ENCODE measurements at places on chromosomes 13 and 19. TPM values are rescaled to one million over a fixed set of nuclear protein-coding genes. Genes with fewer than 3 reads are reported as not detected.
A peak's percentile ranks its signal among the peaks of the same experiment; 100 is the strongest.

DNA sequence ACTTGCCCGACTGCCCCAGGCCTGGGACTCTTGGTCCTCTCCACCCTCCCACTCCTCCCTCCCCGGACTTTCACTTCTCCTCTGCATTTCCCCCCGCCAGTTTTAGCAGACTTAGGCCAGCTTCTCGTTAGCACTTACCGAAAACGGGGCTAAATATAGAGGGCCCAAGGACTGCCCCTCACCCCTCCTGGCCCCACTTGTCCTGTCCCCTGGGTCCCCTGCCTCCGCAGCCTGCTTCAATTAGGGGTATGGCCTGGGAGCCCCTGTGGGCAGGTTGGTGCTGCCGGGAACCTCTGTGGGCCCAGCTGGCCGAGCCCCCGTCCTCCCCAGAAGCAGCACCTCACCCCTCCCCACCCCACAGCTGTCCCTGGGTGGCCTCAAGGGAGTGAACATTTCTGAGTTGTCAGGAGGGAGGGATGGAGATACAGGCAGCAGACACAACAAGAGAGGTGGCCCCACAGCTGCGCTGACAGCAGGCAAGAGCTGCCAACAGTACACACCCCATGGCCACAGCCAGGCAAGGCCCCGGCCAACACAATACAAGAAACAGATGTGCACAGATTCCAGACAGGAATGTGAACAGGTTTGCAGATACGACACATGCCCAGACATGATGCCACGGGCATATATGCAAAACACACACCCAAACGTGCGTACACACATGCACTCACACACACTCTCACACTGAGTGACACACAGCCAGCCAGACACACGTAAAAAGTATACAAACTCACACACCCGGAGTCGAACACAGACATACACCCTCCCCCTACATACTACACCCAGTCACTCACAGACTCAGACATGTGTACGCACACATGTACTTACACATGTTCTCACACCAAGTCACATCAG is 2.6 kb downstream of the POU2F2 start:
- DNase-seq = peak; percentile 73

DNA sequence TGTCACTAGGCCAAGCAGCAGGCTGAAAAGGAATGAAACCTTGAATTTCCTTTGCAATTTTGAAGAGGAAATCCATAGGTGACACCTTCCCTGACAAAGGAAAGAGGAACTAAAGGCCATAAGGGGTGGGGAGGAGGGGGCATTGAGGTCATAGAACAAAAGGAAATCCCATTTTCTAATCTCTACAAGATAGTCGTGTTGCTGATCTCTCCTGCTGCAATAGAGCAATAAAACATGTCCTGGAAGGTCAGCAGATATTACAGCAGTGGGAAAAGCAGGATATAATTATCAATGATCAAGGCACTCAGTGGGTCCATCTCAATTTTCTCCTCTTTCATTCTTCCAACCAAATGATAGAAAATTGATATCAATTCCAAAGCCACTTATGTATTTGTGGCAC is 20.3 kb upstream of the RAP2A start:
- no peak for DNase-seq

The ZSCAN22 gene
- total RNA-seq = 3.5 TPM

The CABP5 gene
- total RNA-seq = not detected

- peak; percentile 43 for DNase-seq
Measured at GRCh38 chr19:19059018-19059836, 4.6 kb upstream of the SLC25A42 start.

DNA sequence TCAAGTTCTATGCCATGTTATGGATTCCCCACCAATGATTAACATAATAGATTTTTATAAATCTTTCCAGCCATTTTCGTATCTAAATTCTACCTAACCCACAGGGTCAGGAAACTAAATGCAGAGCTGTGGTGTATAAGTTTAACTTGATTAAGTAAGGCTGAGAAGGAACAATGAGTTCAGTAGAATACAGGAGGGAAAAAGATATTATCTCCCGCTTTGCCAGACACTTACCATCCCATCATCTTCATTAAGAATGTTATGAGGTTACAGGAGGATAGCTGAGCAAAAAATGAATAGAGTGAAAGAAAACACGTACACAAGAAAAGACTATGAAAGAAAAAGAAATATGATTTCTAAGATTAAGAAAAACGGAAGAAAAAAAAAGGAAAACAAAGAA is 27.1 kb downstream of the N4BP2L2 start:
- DNase-seq = no peak

GRCh38 chr13:44243198-44243857 is 130.3 kb upstream of the SERP2 start:
- DNase-seq = peak; percentile 23

DNA sequence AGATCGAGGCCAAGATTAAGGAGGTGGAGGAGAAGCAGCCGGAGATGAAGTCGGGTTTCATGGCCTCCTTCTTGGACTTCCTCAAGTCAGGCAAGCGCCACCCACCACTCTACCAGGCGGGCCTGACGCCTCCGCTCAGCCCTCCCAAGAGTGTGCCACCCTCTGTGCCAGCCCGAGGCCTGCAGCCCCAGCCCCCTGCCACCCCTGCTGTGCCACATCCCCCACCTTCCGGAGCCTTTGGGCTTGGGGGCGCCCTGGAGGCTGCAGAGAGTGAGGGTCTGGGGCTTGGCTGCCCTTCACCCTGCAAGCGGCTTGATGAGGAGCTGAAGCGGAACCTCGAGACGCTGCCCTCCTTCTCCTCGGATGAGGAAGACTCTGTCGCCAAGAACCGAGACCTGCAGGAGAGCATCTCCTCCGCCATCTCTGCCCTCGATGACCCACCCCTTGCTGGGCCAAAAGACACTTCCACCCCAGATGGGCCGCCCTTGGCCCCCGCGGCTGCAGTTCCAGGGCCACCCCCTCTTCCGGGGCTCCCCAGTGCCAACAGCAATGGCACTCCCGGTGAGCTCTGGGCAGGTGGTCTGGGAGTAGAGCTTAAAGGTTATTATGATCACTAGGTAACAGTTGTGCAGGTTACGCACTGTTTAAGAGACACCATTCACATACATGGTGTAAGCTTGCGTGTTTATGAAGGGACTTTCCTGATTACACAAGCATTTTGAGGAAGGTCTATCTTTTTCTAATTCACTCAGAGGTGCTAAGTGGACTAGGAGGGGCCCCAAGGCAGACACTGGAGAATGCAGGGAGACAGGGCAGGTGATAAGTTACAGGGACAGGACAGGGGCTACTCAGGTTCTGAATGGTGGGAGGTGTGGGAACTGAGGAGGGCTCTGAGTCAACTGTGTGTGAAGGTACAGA is 8.7 kb downstream of the PRR12 start:
- peak; percentile 85 for DNase-seq

DNA sequence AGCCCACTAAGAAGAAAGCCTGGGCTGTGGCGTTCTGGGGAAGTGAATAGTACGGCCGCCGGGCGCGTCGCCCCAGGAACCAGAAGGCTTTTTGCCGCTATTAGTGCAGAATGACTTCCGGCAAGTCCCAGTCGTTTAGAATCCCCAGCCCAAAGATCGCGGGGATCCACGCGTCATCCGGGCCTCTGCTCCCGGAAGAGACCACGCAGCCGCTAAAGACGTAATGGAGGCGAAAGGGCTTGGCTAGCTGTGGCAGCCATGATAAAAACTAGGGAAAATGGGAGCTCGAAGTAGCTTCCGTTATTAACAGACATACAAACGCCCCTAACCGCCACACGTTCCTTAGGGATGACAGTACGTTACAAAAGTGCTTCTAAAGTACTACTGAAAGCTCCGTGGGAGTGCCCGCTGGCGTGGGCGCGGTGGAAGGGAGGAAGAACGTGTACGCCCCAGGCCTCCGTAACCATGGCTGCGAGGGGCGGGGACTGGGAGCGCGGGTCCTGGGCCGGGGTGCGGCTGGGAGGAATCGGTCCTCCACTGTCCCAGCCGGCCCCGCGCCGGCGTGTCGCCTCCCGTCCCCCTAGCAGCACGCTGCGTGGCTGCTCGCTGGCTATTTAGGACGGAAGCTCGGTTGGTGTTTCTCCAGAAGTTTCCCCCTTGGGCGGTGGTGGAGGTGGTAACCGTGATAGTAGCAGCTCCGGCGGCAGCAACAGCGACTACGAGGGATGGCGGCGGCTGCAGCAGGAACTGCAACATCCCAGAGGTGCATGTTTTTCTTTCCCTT is at the start of gene SUGT1:
Gene SUGT1 (plus strand): TSS at position 641 of the 784 bp plus-strand sequence. CDS start 85 bp downstream, at position 726.
- peak; percentile 96 for DNase-seq

GRCh38 chr13:39414339-39414738 is 188.7 kb downstream of the LHFPL6 start:
- DNase-seq = no peak

GRCh38 chr13:46173656-46174055 is 8.3 kb downstream of the LCP1 start:
- no peak for DNase-seq

DNA sequence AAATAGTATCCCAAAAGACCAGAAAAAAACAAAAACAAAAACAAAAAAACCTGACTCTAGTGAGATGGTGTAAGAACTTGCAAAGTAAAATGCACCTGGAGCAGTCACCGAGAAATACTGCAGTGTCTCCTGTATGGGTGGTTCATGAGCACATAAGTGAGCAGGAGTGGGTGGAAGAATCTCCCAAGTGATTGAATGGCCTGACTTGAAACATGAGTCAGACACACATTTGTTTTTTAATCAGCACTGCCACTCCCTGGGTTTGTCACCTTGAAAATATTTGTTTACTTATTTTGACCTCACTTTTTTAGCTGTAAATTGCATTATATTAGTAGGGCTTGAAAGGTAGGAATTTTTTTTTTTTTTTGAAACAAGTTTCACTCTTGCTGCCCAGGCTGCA is 2.0 kb downstream of the ZNF431 start:
- DNase-seq = peak; percentile 19

GRCh38 chr13:48568370-48569103 is 35.7 kb upstream of the RCBTB2 start:
- DNase-seq = no peak

- peak; percentile 100 for DNase-seq
Measured at GRCh38 chr13:113976711-113977684, 3.1 kb upstream of the C13orf46 start.

DNA sequence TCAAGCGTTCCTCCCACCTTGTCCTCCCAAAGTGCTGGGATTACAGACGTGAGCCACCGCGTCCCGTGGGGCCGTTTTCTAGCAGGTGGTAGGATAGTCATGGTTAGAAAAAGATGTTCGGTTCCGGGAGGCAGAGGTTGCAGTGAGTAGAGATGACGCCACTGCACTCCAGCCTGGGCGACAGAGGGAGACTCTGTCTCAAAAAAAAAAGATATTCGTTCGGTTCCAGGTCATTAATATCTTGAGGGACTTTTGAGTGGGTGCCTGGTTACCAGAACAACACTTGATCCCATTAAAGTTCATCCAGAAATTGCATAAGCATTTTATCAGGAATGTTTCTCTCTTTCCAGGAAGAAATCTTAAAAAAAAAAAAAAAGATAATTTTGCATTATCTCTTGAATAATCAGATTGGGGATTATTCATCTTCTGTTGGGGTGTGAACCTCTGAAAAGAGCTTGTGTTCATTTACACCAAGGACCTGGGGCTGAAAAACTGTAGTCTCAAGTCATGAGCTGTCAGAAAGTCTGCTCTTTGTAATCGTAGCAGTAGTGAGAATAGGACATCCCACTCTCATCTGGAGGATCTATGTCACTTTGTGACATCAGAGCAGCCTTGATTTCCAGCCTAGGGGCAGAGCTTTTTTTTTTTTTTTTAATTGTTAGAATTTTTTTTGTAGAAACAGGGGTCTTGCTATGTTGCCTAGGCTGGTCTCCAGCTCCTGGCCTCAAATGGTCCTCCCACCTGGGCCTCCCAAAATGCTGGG is 1.0 kb upstream of the ETHE1 start:
- DNase-seq = peak; percentile 34

All from osteoblast (primary cell).